Breast epithelium (tissue), 4 donors: ENCODE measurements at places on chromosomes 13 and 19.

GRCh38 chr19:674282-675151 lies 1.7 kb upstream of the FSTL3 start:
- H3K4me3 ChIP-seq = no peak overlapping the region
- no peak overlapping the region for H3K27ac ChIP-seq
- DNase-seq = no peak
- H3K4me1 ChIP-seq = peaks cover 5% of the 10 kb centered on the region

DNA sequence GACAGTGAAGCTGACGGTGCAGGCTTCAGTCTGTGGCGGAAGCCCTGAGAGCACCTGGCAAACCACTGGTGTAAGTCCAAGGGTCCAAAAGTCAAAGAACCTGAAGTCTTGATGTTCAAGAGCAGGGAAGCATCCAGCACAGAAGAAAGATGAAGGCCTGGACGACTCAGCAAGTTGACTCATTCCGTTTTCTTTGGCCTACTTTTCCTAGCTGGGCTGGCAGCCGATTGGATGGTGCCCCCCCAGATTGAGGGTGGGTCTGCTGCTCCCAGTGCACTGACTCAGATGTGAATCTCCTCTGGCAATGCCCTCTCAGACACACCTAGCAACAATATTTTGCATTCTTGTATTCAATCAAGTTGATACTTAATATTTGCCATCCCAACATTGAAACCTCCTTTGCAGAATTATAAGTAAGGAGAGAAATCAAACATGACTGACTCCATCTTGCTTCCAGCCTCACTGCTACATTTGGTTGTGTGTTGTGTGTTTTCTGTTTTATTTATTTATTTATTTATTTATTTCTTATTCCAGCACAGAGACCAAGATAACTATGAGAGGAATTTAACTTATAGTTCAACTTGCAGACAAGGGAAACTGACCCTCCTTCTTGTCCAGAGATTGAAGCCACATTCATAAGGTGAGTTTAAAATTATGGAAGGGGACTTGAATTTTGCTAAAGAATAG lies 32.8 kb downstream of the IGFL2 start:
- no peaks in the 10 kb centered on the region for H3K36me3 ChIP-seq
- H3K27ac ChIP-seq = no peak overlapping the region
- H3K4me1 ChIP-seq = no peaks in the 10 kb centered on the region
- H3K4me3 ChIP-seq = no peak overlapping the region

- no peaks in the 10 kb centered on the region for H3K4me1 ChIP-seq
- no peak for DNase-seq
- peak overlapping the region; percentile 89 for H3K4me3 ChIP-seq
- H3K36me3 ChIP-seq = no peaks in the 10 kb centered on the region
- peak overlapping the region; percentile 99 for H3K27ac ChIP-seq
Observed at GRCh38 chr19:52270266-52270885, 989 bp downstream of the ZNF766 start.

GRCh38 chr19:33086955-33087354 lies 6.0 kb downstream of the GPATCH1 start:
- peaks cover 7% of the 10 kb centered on the region for H3K36me3 ChIP-seq
- no peak overlapping the region for H3K4me3 ChIP-seq
- H3K4me1 ChIP-seq = no peaks in the 10 kb centered on the region

DNA sequence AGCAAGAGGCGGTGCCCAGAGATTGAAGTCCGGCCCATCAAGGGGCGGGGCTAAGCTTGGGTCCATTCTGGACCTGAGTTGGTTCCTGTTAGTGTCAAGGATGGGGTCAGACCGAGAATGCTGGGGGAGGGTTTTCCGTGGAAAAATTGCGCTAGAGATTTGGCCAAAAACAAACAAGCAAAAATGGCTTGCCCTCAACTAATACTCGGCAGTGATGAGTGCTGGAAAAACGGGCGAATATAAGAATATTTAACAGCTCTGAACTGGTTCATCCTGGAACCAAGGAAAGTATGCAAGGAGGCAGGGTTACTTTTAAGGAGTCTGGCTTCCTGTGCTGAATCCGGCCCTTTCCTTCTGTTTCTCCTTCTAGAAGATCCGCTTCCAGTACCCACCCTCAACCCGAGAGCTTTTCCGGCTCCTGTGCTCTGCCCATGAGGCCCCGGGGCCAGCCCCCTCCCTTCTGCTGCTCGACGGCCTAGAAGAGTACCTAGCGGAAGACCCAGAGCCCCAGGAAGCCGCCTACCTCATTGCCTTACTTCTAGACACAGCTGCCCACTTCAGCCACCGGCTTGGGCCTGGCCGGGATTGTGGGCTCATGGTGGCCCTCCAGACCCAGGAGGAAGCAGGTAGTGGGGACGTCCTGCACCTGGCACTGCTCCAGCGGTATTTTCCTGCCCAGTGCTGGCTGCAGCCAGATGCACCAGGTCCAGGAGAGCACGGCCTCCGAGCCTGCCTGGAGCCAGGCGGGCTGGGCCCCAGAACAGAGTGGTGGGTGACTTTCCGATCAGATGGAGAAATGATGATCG lies 880 bp downstream of the SWSAP1 start:
- H3K27ac ChIP-seq = peak overlapping the region; percentile 91
- DNase-seq = no peak
- H3K36me3 ChIP-seq = no peaks in the 10 kb centered on the region
- H3K4me1 ChIP-seq = no peaks in the 10 kb centered on the region
- peak overlapping the region; percentile 60 for H3K4me3 ChIP-seq

GRCh38 chr19:2636897-2637683 lies 65.4 kb downstream of the GNG7 start:
- H3K4me3 ChIP-seq = no peak overlapping the region
- DNase-seq = no peak

- peaks cover 3% of the 10 kb centered on the region for H3K4me1 ChIP-seq
- no peaks in the 10 kb centered on the region for H3K27me3 ChIP-seq
- H3K27ac ChIP-seq = no peak overlapping the region
Observed at GRCh38 chr19:35549174-35549788, 3.9 kb downstream of the TMEM147 start.

DNA sequence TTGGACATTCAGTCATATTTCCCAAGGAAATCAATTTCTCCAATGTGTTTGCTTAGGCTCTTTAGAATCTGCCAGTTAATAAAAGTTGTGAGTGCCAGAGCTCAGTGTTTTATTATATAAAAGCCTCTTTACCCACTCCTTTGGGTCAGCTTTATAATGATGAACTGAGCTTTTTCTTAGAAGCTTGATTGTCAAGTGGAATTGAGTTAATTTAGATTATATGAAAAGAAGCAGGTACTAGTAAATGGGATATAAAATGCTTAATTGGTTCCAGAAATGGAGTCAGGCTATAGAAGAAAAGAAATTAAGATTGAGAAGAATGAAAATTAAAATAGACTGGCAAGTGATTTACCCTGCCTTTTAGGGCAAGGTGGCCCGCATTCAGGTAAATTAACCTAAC lies 363.2 kb downstream of the SLITRK6 start:
- no peak overlapping the region for H3K4me3 ChIP-seq
- no peaks in the 10 kb centered on the region for H3K27me3 ChIP-seq
- no peaks in the 10 kb centered on the region for H3K4me1 ChIP-seq
- DNase-seq = no peak

GRCh38 chr19:56153507-56153906 lies 12.4 kb downstream of the ZNF444 start:
- H3K4me3 ChIP-seq = no peak overlapping the region
- H3K27me3 ChIP-seq = no peaks in the 10 kb centered on the region

GRCh38 chr13:37263871-37264270 lies 158.4 kb upstream of the CSNK1A1L start:
- H3K27me3 ChIP-seq = no peaks in the 10 kb centered on the region
- no peak overlapping the region for H3K4me3 ChIP-seq
- H3K4me1 ChIP-seq = no peaks in the 10 kb centered on the region
- H3K36me3 ChIP-seq = no peaks in the 10 kb centered on the region
- no peak for DNase-seq

DNA sequence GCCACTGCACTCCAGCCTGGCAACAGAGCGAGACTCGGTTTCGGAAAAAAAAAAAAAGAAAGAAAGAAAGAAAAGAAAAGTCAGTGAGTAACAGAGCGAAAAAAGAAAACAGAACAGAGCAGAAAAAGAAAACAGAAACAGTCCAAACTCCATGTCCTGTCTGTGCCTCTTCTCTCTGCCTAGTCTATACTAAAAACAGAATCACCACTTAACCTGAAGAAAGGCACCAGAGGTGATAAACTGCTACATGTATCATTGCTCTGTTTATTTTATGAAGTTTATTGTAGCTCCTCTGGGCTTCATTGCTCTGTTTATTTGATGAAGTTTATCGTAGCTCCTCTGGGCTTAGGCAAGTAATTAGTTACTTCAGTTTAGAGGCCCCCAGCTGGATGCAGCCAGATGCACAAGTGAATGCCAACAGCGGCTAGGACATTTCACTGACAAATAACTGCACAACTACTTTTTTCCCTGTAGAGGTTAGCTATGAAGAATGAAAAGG lies 39.2 kb downstream of the TBC1D4 start:
- H3K27ac ChIP-seq = no peak overlapping the region
- H3K4me3 ChIP-seq = no peak overlapping the region
- no peaks in the 10 kb centered on the region for H3K4me1 ChIP-seq
- no peak for DNase-seq
- H3K36me3 ChIP-seq = no peaks in the 10 kb centered on the region

GRCh38 chr13:108332791-108333190 lies 63.3 kb downstream of the TNFSF13B start:
- no peak overlapping the region for H3K27ac ChIP-seq
- no peak overlapping the region for H3K4me3 ChIP-seq
- H3K27me3 ChIP-seq = peaks cover 10% of the 10 kb centered on the region

- no peaks in the 10 kb centered on the region for H3K36me3 ChIP-seq
- no peaks in the 10 kb centered on the region for H3K27me3 ChIP-seq
- DNase-seq = no peak
- H3K4me1 ChIP-seq = no peaks in the 10 kb centered on the region
Observed at GRCh38 chr13:23750383-23751121, 138.6 kb downstream of the MIPEP start.

GRCh38 chr19:23991170-23991569 lies 76.5 kb downstream of the ZNF726 start:
- H3K4me3 ChIP-seq = no peak overlapping the region
- DNase-seq = no peak
- no peaks in the 10 kb centered on the region for H3K27me3 ChIP-seq
- H3K4me1 ChIP-seq = no peaks in the 10 kb centered on the region

DNA sequence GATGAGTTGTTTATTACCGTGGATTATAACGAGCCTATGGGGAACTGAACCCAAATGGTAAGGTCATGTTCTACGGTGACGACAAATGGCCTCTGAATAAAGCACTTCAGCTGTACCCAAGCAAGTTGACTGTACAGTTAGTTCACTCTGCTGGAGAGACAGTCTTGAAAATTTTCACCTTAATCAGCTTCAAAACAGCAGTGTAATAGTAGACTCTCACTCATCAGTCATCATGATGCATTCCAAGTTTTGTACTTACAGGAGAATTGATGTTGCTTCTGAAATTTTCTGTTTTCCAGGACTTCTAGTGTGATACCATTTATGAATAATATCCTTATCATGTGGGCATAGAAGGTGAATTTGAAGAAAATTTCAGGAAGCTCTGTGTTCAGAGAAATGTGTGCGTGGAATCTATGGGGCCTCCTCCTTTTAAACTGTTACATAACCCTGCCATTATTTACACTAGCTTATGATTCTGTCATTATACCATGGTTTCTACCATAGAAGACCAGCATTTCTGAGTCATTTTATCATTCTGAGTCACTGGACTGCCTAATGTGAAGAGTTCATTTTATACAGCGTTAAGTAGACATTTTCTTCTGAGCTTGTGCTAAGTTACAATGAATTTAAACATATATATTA lies 96.9 kb downstream of the WDFY2 start:
- H3K36me3 ChIP-seq = no peaks in the 10 kb centered on the region
- no peak overlapping the region for H3K4me3 ChIP-seq
- DNase-seq = no peak

GRCh38 chr13:27035892-27036235 lies 135.7 kb downstream of the USP12 start:
- H3K27me3 ChIP-seq = no peaks in the 10 kb centered on the region
- H3K27ac ChIP-seq = no peak overlapping the region
- no peaks in the 10 kb centered on the region for H3K36me3 ChIP-seq
- H3K4me3 ChIP-seq = no peak overlapping the region

DNA sequence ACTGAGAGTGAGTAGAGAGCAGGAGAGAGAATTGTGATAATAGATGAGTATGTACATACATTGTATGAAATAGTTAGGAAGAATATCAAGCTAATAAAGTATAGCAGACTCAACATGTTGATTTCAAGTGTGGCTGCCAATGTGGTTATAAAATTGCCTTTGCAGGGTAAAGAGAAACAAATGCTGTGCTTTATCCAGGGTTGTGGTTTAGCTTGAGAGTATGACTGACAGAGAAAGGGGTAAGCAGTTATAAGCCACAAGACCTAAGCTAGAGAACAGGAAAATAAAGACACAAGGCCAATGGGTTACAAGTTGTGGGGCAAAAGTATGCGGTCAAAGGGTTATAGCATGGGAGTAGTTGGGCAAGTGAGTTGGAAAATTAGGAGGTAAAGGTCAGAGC lies 1217.5 kb downstream of the DIAPH3 start:
- no peak overlapping the region for H3K27ac ChIP-seq
- H3K4me3 ChIP-seq = no peak overlapping the region
- H3K4me1 ChIP-seq = no peaks in the 10 kb centered on the region
- no peak for DNase-seq
- no peaks in the 10 kb centered on the region for H3K27me3 ChIP-seq
- H3K36me3 ChIP-seq = no peaks in the 10 kb centered on the region

DNA sequence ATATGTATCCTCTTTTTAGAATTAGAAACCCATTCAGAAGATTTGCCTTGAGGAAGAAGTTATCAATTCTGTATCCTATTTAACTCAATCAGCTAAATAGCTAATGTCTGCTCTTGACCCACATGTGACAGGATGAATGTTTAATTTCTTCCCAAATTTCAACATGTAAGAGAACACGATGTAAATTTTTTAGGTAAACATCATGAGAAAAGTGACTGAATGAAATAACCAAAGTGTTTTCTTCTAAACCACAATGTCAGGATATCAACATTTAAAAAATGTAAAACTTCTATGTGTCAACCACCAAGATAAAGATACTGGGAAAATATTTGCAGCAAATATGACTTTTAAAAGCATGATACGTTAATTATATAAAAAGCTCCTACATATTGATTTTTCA lies 302.4 kb downstream of the DCT start:
- H3K4me3 ChIP-seq = no peak overlapping the region
- no peak overlapping the region for H3K27ac ChIP-seq
- H3K4me1 ChIP-seq = no peaks in the 10 kb centered on the region
- no peaks in the 10 kb centered on the region for H3K27me3 ChIP-seq
- no peaks in the 10 kb centered on the region for H3K36me3 ChIP-seq

GRCh38 chr13:40120288-40120687 lies 464.8 kb downstream of the COG6 start:
- no peaks in the 10 kb centered on the region for H3K36me3 ChIP-seq
- H3K27me3 ChIP-seq = no peaks in the 10 kb centered on the region
- no peak for DNase-seq
- no peak overlapping the region for H3K27ac ChIP-seq

GRCh38 chr19:35787227-35787799 lies 11.9 kb downstream of the ARHGAP33 start:
- no peak for DNase-seq
- H3K27ac ChIP-seq = no peak overlapping the region
- no peak overlapping the region for H3K4me3 ChIP-seq
- H3K27me3 ChIP-seq = no peaks in the 10 kb centered on the region
- no peaks in the 10 kb centered on the region for H3K4me1 ChIP-seq
- H3K36me3 ChIP-seq = no peaks in the 10 kb centered on the region

- no peak overlapping the region for H3K4me3 ChIP-seq
- H3K27ac ChIP-seq = no peak overlapping the region
- no peaks in the 10 kb centered on the region for H3K4me1 ChIP-seq
- no peaks in the 10 kb centered on the region for H3K27me3 ChIP-seq
- DNase-seq = no peak
Observed at GRCh38 chr13:28321756-28322155, 173.2 kb downstream of the FLT1 start.

GRCh38 chr19:40365613-40366401 lies 17.3 kb downstream of the PLD3 start:
- peak overlapping the region; percentile 38 for H3K4me3 ChIP-seq
- H3K36me3 ChIP-seq = no peaks in the 10 kb centered on the region
- H3K27ac ChIP-seq = peak overlapping the region; percentile 29
- H3K27me3 ChIP-seq = no peaks in the 10 kb centered on the region
